NCI-H524 (cell line): ENCODE measurements at places on chromosomes 2 and 18.

DNA sequence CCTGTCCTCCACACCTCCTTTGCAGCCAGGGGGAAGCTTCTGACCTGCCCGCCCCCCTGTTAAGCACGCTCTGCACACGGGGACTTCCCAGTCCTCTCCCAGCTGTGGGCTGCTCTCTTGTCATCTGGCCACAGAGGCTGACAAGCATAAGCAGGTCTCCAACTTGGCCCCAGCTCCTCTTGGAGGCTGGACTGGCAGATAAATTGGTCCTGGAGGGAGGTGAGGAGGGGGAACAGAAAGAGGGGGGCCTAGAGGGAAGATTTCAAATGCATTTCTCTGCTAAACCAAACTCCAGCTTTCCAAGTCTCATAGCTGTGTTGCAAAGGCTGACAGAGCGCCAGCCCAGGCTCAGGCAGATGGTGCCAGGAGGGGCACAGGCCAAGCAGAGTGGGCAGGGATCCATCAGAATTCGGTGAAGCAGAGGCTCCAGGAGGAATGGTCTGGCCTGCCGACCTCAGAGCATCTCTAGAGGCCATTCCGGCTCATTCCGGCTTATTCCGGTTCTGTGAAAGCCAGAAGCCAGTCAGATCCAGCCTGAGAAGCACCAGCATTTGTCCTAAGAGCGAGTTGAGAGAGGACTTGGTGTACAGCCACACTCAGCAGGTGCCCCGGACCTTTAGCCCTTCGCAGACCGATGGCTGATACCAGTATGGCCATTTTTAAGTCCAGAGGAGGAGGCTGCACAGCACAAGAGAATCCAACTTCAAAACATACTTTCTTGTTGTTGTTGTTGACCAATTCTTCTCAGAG, 508.9 kb upstream of the MYT1L start:
- no peak for DNase-seq

- DNase-seq: peak; percentile 44
Observed at GRCh38 chr2:237529452-237530402, 36.6 kb upstream of the PRLH start.

DNA sequence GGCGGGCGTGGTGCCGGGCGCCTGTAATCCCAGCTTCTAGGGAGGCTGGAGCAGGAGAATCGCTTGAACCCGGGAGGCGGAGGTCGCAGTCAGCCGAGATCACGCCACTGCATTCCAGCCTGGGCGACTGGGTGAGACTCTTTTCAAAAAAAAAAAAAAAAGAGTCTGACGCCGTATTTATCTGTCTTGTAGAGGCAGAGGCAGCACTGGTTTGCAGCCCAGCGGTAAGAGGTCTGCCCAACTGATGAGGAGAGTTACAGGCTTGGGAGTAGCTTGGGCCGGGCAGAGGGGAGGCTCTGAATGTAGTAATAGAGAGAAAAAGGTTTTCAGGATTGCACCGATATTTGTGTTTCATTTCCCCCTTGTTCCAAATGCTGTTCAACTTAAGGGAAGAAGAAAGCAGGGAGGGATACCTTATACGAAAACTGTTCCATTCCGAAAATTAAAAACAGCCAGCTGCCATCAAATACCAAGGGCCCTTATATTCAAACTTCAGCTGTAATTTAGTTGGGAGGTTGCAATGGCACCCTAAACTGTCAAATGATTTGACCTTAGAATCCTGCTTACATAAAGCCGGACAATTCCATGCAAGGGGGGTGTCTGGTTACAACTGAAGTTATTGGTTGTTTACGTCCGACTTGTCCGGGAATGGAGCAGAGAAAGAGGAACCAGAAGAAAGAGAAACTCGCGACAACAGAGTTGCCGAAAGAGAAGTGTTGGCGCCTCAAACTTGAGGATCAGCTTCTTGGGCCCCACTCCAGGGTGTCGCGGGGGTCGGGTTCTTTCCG, 9.2 kb upstream of the SP9 start:
- no peak for DNase-seq

DNA sequence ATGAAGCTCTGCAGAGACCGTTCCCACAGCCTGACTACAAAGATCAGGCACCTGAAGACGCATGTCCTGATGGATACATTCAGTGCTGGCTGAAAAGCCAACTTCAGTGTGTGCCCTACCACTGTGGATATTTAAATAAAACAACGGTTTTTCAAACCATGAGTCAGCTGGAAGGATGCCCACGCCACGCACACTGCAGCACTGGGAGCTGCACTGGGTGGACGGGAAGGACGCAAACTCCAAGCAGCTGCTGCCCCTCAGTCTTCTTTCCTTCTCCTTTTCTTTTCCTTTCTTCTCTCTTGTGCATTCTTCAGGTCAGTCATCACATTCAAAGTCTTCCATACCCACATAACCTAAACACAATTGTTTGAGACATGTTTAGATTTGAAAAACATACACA, 7.9 kb downstream of the TMEM18 start:
- no peak for DNase-seq

- no peak for DNase-seq
Observed at GRCh38 chr2:217729421-217730053, 273.3 kb downstream of the TNS1 start.

- DNase-seq: no peak
Observed at GRCh38 chr2:74746480-74746879, 87.4 kb upstream of the HK2 start.

GRCh38 chr2:230319211-230319862, 7.7 kb upstream of the SP140L start:
- no peak for DNase-seq

DNA sequence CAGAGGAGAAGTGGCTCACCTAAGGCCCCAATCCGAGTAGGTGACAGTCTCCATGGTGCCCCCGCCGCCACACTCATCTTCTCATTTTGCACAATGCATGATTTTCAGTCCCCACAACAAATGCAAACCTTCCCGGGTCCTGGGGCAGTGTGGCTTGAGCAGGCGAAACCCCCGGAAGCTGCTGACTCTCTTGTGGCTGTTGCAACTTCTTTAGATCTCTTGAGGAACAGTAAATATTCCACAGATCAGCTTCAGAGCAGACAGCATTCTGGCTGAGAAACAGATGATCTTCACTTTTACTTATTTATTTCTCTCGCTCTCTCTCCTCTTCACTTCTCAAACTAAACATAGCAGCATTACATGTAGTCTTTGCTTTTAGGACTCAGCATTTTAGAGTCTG, 51.9 kb downstream of the ASAP2 start:
- no peak for DNase-seq

- DNase-seq: no peak
Observed at GRCh38 chr2:206257350-206257749, 17.1 kb upstream of the ZDBF2 start.
